ENCODE measurements at places on chromosomes 11 and 22.

DNA sequence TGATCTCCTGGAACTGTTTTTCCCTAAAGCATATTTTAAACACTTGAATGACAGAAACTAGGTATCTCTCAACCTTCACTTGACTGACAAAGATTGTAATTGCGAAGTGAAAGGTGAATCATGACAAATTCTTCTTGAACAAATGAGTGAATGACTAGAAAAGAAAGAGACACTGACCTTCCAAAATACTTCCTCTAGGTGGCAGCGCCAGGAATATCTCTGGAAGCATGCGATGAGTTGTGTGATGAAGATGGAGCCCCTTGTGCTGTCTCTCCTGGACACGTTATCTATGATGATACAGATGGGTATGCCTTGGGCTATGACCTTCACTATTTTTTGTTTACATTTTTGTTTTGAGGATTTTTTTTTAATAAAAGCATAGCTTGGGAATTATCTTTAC, 7.0 kb upstream of the CASP12 start:
- DNase-seq: no peak

- no peak for DNase-seq
Measured at GRCh38 chr11:68495872-68496271, 35.3 kb downstream of the PPP6R3 start.

DNA sequence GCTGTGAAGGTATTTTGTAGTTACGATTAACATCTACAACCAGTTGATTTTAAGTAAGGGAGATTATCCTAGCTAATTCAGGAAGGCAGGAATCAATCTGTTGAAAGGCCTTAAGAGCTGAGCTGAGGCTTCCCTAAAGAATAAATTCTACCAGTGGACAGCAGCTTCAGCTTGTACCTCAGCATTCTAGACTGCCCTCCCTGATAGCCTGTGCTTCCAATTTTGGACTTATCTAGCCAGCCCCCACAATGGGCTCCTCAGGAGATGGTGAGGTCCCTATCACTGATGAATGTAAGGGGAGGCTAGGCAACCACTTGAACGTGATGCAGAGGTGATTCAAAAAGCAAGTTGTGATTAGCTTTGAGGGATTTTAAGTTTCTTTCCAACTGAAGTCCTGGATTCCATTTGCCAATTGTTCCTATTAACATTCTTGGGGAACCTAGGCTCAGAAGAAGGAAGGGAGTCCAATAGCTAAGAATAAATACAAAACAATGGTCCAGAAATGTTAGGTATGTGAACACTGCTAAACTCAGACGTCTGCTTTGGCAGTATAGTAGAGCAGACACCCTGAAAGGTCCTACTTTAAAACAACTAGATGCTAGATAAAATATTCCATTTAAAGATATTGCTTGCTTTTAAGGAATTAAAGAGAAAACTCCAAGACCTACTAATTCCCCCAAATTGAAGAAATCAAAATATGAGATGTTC, 404.3 kb upstream of the TENM4 start:
- no peak for DNase-seq

DNA sequence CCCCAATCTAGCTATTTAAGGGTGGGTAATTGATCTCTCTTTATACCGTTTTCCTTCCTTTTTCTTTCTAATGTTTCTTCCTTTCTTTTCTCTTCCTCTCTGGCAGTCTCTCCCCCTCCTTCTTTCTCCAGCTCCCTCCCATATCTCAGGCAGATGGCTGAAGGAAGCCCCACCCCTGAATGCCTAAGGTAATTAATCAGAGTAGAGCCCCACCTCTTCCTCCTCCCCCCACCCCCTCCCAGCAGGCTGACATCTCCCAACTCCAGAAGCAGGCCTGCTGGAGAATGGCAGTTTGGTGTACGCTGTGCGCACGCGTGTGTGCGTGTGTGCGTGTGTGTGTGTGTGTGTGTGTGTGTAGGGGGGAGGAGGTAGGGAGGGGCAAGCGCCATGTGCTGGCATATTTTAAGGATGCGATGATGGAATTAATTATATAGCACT, 122.6 kb downstream of the APOL5 start:
- DNase-seq: peak; percentile 95

- no peak for DNase-seq
Measured at GRCh38 chr11:128341280-128342248, 245.8 kb downstream of the ETS1 start.

DNA sequence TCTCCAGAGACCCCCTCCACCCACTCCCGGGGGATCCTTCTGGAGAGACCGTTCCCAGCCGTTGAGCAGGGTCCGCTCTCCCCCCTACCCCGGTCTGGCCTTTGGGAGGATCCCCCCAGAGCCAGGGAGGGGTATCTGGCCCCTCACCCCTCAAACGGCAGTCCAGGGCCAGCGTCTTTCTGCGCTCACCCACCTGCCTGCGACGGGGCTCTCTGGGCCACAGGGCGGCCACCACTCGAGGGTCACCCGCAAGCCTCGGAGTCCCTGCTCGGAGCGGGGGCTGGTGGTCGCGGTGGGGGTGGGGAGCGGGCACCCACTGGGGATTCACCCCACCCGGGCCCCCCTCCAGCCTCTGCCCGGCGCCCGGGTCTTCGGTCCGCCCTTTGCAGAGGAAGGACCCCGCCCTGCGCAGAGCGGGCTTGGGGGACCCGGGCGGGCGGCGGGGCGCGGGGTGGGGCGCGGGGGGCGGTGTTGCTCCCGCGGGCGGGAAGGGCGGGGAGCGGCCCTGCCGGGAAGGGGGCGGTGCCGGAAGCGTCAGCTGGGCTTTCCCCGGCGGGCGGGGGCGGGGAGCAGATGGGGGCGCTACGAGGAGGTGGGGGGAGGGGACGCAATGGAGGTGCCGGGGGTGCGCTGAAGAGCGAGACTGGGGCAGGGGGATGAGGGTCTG, 16.6 kb downstream of the CRELD2 start:
- no peak for DNase-seq

Data from COLO829 (cell line).